NCI-H1694 (cell line): ENCODE measurements at places on chromosomes 3 and 15.

DNA sequence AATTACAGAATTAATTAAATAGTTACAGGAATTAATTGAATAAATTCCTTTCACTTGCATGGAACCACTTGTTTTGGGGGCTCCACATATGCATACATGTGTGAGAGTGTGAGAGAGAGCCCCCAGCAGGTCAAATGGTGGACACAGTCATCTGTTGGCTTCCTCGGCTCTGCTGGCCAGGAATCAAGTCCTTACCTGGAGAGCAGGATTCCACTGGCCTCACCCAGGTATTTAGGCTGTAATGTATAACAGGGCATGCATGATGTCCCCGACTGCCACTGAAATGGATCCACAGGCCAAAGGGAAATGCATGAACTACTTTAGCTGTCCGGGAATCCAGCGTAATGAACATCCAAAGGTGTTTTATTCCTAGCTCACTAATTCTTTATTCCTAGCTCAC is 139.7 kb upstream of the SMAD3 start:
- DNase-seq, result no peak

DNA sequence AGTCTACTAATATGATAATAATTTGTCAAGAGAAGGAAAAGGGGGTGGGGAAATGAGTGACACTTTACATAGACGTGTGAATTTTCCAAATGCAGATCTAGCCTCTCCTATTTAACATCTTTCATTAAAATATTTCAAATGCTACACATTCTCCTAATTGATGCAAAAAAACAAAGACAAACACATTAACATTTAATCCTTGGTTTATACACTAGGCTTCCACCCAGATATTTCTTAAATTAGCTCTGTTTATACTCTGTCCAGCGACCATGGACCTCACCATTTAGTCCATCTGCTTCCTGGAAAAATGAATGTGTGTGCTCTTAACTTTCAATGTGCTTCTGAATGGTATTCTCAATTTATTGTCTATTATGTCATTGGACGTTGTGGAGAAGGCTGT is 409.9 kb downstream of the LSAMP start:
- DNase-seq, result no peak

GRCh38 chr15:82933576-82933975 is 18.9 kb downstream of the HOMER2 start:
- no peak for DNase-seq

- DNase-seq, result no peak
Observed at GRCh38 chr15:90058308-90058707, 44.0 kb downstream of the IDH2 start.

DNA sequence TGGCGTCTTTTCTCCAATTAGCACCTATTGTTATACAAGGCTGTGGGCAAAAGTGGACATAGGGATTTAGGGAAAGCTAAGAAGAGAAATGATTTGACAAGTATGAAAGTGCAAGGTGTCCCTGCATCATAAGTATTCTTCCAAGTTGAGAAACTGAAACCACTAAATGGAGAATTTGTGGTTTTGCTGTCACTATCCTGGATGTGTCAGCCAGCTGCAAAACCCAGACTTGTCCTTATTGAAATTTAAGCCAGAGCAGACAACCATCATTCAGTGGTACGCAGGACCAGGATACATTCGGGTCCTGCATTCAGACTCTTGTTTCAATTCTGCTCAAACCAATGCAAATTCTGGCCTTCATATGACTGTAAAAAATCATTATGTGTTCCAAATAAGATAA is 384.8 kb upstream of the TGFBR2 start:
- no peak for DNase-seq

DNA sequence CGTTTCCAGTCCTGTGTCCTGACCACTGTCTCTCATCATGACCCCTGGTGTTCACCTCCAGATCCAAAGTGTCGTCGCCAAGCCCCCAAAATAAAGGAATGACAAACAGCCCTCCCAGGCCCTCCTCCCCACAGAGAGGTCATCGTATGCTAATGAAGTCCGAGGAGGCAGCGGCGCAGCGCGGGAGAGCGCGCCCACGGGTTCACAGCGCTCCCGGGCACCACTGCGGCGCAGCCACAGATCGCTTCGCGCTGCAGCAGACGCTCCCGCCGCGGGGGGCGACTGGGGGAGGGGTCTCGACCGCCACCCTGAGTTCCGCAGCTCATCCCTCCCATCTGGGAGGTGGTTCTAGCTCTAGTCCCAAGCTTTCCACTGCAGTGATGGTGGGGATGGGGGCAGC is 1.3 kb downstream of the DGKG start:
- DNase-seq, result peak; percentile 66

DNA sequence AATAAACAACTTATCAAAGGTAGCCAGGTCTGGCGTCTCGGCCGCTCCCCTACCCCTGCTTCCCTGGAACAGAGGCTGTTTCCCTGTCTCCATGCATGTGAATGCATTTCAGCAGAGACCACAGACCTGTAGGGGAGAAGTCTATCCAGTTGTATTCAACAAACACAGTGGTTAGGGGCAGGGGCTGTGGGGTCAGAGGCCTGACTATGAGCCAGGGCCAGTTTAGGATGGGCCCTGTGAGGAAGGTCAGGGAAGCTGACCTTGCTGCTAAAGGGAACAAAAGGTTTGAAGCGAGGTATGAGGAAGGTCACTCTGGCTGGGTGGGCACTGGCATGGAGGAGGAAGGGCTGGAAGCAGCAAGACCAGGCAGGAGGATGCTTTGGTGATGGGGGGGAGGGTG is 184.6 kb downstream of the XXYLT1 start:
- DNase-seq, result no peak

DNA sequence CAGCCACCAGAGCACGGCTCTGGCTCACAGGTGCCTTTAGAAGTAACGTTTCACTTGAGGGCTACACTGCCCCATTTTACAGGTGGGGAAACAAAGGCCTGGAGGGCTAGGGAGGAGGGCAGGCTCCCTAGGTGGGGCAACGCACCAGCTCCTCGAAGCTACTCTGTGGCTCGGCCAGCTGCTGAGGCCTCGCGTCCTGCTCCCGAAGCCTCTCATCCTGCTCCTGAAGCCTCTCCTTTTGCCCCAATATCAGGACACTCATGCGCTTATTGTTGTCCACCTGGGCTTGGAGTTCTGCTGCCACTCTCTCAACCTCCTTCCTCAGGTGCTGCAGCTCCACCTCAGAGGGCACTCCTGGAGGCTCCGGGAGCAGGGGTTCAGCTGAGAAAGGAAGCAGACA is 28.2 kb upstream of the OR4F6 start:
- no peak for DNase-seq

DNA sequence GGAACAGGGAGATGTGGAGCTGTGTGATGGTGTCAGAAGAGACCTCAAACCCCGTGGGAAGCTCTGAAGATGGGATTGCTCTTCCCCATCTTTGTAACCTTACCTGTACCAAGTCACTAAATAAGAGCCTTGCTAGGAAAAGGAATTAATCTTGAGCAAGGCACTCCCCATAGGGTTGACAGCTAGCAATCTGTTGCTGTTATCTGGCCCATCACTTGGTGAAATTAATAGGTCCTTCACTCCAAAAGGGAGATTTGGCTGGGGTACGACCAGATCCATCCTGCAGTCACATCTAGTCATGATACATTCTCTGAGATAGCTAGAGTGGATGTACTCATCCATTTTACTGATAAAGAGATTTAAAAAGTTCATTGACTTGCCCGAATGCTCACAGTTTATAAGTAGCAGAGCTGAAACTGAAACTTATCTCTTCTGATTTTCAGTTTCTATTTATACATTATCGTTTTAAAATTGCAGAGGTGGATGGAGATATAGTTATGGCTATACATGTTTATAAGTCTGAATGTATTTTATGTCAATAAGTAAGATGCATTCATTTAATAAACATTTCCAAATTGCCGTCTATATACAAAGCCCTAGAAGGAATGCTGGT is 299.1 kb upstream of the MCTP2 start:
- DNase-seq, result no peak

DNA sequence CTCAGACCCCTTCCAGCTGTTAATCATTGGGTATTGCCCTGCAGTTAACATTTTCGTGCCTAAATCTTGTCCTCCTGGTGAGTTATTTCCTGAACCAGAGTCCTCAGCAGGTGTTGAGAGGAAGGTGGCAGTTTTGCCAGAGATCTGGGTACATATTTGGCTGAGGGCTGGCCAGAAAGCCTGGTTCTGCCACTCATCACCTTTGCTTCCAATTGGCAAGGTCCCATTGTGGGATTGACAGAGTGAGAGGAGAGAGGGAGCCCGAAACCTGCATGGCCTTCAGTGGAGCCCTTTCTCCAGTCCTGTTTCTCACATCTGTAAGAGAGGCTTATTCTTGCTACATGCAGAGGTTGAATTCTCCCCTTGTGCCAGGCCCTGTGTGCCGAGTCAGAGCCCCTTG is 8.9 kb upstream of the TKT start:
- DNase-seq, result no peak

- no peak for DNase-seq
Observed at GRCh38 chr3:97291901-97292300, 472.7 kb upstream of the ARL6 start.

DNA sequence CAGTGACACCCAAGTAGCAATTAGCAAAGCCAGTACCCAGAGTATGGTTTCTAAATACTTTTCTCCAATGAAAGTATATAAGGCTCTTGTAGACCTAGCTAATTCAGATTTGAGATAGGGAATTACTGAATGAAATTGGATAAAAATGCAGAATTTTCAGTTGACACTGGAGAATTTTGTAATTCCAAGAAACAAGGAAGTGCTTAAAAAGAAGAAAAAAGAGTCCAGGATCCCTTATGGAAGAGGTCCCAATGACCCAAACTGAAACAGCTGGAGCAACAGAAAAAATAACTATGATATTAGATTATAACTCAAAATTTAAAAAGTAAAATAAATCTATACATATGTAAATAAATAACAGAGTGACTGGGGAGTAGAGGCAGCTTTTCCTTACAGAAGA is 335.2 kb downstream of the C3orf38 start:
- no peak for DNase-seq

- no peak for DNase-seq
Observed at GRCh38 chr3:82783194-82783593, 1021.7 kb upstream of the GBE1 start.

- DNase-seq, result no peak
Observed at GRCh38 chr15:33860754-33861153, 107.5 kb upstream of the CHRM5 start.

DNA sequence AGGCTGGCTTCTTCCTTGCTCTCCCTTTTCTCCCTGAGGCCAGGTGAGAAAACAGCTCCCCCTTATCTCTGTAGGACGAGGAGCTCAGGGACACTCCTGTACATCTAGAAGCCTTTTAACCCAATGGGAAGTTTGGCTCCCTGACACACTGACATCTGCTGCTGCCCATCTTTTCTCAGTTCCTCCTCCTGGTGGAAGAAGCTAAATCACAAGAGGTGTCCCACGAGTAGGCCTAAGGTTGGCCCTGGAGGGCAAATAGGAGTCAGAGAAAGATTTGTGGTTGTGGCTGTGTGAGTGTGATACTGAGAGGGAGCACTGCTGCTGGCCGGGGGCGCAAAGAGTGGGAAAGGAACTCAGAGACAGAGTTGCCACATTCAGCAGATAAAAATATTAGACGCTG is 49.5 kb downstream of the ARHGAP31 start:
- no peak for DNase-seq

GRCh38 chr15:60975218-60975617 is 253.9 kb downstream of the RORA start:
- no peak for DNase-seq

- no peak for DNase-seq
Observed at GRCh38 chr3:195060531-195061291, 210.2 kb downstream of the XXYLT1 start.

- DNase-seq, result no peak
Observed at GRCh38 chr3:173255555-173255954, 114.5 kb upstream of the SPATA16 start.

DNA sequence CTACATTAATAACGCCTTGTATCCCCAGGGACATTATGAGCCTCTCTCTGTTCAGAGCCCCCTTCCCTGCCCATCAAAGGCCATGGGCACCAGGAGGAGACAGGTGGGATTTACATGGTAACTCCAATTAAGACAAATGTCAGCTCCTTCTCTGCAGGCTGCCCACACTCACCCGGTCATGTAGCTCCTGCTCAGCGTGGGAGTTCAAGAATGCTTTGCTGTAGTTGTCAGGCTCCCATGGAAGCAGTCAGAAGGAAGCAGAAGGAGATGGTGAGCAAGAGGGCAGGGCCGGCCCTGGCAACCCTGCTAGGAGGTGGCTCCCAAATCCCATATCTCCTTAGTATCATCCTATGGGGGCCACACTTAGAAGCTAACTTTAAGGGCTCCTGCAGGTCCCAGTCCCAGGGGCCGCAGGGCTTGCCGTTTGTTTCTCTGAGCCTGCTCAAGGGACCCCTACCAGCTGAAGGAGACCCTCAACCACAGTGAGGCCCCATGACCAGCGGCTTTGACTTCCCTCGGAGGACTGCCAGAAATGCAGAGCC is 218.4 kb upstream of the TLE3 start:
- no peak for DNase-seq

- DNase-seq, result no peak
Observed at GRCh38 chr15:61759639-61760038, 300.6 kb downstream of the VPS13C start.

DNA sequence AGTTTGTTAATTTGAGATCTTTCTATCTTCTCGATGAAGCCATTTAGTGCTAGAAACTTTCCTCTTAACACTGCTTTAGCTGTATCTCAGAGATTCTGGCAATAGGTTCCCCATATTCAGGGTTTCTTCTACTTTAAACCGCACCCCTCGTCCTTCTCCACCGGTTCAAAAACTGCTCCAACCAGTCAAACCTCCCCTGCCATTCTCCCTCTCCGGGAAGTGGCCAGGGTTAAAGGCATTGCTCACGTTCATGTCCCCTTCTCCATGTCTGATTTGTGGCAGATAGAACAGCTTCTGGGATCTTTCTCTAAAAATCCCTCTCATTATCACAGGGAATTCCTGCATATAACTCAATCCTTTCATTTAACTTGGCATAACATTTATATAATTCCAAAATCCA is 14.4 kb downstream of the ALDH1L1 start:
- DNase-seq, result no peak

GRCh38 chr3:171984883-171985282 is 54.5 kb upstream of the FNDC3B start:
- no peak for DNase-seq

GRCh38 chr3:113193288-113193687 is 18.1 kb upstream of the BOC start:
- no peak for DNase-seq

DNA sequence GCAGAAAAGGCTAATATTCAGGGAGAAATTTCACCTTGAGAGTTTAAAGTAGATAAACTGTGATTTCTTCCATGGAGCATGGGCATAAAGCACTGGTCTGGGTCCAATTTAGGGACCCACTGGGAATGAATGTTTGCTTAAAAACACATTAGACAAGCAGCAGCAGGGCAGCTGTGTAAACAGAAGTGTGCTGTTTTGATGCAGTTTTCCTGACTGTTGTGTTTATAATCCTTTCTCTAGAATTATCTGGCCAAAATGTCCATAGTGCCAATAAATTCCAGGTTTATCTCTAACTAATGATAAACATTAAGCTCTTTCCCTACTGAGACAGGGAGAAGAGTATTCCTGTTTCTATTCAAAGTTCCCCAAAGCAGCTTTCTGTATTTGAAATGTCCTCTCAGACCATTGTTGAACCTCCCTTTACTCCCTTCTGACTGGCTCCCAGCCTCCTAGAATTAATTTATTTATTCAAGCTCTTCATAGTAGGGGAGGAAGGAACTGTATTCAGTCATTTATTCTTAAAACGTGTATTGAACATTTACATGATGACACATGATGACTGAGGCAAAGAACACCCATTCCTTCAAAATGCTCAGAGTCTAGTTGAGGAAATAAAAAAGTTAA is 7.0 kb upstream of the TM4SF18 start:
- no peak for DNase-seq
